Central memory CD8-positive, alpha-beta T cell (primary cell): ENCODE measurements at places on chromosomes 7 and 10.

- DNase-seq: no peak
These were observed 533.5 kb downstream of the GPAM start for GRCh38 chr10:111650088-111650487.

DNA sequence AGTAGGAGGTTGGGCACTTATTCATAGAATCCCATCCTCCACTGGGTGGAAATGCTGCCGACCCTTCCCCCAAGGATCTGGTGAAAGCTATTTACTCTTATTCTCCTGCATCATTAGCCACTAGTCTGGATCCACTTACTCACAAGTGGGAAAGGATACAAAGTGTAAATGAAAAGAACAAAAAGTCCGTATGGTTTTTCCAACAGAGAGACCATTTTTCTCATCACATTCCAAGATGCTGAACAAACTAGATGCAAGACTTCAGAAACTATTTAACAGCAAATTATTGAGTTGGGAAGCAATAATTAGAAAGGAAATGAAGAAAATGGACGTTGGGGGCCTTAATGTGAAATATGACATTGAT, 242.4 kb upstream of the GLI3 start:
- no peak for DNase-seq

GRCh38 chr10:29667191-29667590, 32.4 kb upstream of the SVIL start:
- DNase-seq: no peak

GRCh38 chr7:64753032-64753431, 41.2 kb upstream of the ZNF138 start:
- no peak for DNase-seq

- no peak for DNase-seq
These were observed 27.0 kb upstream of the ZNF862 start for GRCh38 chr7:149811221-149811620.

- no peak for DNase-seq
These were observed 288.8 kb upstream of the NFE2L3 start for GRCh38 chr7:25863005-25863728.

- DNase-seq: no peak
These were observed 516.1 kb downstream of the CCSER2 start for GRCh38 chr10:84844461-84844860.

DNA sequence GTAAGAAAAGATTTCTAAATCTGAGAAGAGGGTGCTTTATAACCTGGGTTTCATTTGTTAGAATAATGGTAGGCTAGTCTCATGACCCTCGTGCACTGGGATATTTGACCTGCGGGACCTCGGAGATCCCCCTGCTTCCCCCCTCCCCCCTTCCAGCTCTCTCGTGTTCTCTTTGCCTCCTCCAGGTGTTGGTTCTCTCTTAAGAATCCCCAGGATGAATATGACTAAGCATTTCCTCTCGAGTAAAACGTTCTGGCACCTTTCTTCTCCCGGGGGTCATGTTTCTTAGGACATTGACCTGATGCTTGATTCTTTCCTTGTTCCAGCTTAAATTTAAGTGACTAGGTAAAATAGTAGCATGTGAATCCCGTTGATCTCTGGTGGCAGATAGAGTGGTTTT, 71.2 kb downstream of the SHH start:
- DNase-seq: no peak

GRCh38 chr7:120994512-120995410, 6.2 kb downstream of the CPED1 start:
- no peak for DNase-seq

GRCh38 chr7:90595342-90595800, 750 bp upstream of the CDK14 start:
- no peak for DNase-seq

DNA sequence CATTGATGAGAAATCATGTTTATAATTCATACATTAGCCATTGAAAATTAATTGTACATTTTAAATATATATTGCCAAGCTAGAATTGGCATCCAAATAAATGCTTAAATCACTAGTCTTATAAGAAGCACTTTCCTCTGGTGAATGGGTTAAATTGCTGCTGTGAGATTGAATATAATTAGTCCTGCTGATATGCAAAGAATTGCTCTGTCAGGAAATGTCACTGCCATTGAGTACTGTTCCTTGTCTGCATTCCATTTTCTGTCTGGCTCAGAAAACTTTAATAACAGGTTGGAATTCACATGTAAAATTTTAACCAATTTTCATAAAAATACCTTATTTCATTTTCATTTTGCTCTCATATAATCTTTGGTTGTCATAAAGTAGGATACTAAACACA, 589.1 kb downstream of the MAGI2 start:
- DNase-seq: no peak
